ENCODE measurements at places on chromosomes 3 and 15.

GRCh38 chr15:45802140-45802539, 167.3 kb downstream of the SQOR start:
- no peak for DNase-seq

GRCh38 chr15:56528136-56528535, 63.2 kb upstream of the MNS1 start:
- no peak for DNase-seq

- DNase-seq: no peak
These were observed 349.4 kb downstream of the CLSTN2 start for GRCh38 chr3:140284372-140284771.

- peak; percentile 78 for DNase-seq
These were observed 5.3 kb upstream of the SPESP1 start for GRCh38 chr15:68924866-68925560.

GRCh38 chr3:56145410-56145809, 322.9 kb downstream of the ERC2 start:
- DNase-seq: no peak

- DNase-seq: no peak
These were observed 977.3 kb downstream of the TBL1XR1 start for GRCh38 chr3:176219970-176220369.

GRCh38 chr3:140384028-140384771, 293.7 kb upstream of the TRIM42 start:
- DNase-seq: peak; percentile 30

DNA sequence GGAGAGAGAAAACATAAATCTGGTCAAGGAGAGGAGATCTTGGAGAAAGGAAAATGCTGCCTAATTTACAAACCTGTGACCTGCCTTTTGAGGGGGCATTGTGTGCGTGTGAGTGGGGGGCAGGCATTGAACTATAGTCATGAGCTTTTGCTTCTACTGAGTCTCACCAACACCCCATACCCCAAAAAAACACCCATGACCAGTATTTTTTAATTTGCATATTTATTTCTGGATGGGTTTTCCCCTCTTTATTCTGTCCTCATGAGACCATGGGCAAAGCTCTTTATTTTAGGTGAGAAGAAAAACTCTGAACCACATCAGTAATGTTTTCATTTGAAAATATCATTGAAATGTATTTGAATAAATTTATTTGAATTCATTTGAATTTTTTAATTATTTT, 20.6 kb downstream of the CD80 start:
- DNase-seq: no peak

DNA sequence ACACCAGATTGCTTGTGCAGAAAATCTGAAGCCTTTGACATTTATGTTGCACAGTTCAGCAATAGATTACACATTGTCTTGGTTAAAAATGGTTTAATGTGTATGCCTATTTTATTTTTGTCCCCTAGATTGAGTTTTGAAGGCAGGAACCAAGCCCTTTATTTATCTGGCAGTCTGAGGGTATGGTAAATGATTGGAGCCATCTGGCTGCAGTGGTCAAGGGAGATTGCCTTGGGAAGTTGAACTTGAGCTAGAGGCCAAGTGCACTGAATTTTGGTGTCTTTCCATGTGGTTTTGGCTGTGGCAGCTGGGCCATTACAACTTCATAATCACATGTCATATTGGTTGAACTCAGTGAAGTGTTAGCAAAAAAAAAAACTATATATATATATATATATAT, 248.7 kb upstream of the C2CD4B start:
- DNase-seq: no peak

DNA sequence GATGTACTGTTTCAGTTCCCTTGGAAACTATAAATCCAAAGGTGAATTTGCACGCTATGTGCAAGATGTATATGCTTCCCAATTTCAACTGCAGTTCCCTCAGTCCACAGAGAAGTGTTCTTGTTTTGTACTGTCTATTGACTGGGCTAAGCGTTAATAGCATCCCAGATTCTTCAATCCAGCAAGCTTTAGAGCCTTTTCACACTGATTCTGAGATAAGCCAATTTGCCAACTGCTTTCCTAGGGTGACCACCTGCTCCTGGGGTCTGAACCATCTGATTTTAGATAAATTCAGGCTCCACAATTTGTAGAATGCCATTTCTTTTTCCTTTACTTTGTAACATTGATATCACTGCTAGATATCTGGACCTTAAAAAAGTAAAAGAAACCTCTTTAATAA, 340.1 kb downstream of the PTPRG start:
- no peak for DNase-seq

- DNase-seq: no peak
These were observed 45.7 kb upstream of the MYZAP start for GRCh38 chr15:57545995-57546394.

DNA sequence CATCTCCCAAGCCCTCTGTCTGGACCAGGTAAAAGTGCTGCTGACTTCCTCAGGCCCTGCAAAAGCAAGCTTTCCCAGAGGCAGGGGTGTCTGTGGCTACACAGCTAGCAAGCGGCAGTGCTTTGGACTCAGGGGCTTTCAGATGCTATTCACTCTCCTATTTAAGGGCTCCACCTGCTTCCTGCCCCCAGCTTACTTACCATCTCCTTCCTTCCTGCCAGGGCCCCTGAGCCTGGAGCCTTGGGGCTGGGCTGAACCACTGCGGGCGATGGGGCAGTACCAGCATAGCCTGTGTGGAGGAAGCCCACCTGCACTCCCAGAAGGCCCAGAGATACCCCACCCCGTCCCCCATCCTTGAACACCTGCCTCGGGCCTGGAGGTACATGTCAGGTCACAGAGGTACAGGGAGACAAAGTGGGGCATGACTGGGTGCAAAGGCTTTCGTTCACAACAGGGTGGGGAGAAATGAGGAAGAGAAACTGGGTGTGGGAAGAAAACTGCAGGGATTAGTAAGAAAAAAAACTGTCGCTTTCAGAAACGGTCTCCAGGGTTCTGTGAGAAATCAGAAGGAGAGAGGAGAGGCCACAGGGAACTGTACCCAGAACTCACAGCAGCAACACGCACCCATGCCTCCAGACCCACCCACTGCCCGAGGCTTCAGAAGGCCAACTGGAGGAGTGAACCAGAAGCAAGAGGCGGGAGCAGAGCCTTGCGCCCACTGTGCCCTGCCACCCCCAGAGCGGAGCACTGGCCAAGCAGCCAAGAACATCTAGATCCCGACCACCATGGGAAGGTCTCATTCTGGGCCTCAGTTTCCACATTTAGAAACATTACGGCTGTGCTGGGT, 49.5 kb downstream of the CCDC12 start:
- DNase-seq: peak; percentile 40

GRCh38 chr3:110069761-110070160, 732.4 kb upstream of the DPPA4 start:
- no peak for DNase-seq

DNA sequence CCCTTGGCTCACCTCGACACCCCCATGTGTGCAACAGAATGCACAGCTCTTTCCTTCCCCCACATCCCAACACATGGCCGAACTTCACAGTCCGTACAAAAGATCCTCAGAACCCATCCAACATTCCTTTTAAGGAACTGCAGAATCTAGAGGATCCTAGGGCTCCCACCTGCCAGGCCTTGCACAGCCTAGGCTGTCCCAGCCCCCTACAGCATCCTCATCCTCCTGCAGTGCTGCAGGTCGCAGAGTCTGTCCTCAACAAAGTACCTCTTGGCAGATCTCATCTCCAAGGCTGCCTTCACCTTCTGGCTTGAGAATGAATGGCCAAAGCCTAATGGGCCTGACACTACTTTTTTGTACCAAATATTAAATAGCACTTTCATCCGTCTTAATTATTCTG, 19.8 kb downstream of the PRR23E start:
- DNase-seq: no peak

- no peak for DNase-seq
These were observed 56.9 kb downstream of the CACNA1D start for GRCh38 chr3:53551324-53551723.

- DNase-seq: no peak
These were observed 62.5 kb upstream of the SKOR1 start for GRCh38 chr15:67762610-67763368.

GRCh38 chr3:58163234-58163633, 47.5 kb downstream of the DNASE1L3 start:
- DNase-seq: no peak

GRCh38 chr3:94028093-94028837, at the start of gene STX19:
Gene STX19 (minus strand): TSS chr3:94028597. CDS start chr3:94015269, 13,328 bp downstream.
- no peak for DNase-seq

DNA sequence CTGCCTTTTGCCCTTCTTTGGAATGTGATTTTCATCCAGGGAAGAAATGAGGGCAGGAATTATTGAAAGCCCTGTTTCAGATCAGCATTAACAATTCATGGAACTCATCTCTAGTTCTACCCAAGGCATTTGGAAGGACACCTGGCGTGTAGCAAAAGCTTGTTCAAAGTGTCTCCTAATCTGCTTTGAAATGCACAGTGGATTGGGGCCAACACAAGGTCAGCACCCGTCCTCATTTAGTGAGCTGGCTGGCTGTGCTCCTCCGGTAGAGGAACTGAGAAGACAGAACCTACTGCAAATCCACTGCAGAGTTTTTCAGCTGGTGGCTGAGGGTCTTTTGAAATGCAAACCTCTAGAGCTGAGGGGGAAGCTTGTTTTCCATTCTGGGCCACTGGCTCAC, 141.6 kb upstream of the STT3B start:
- DNase-seq: no peak

GRCh38 chr3:5140230-5140621, 18.1 kb downstream of the ARL8B start:
- no peak for DNase-seq

DNA sequence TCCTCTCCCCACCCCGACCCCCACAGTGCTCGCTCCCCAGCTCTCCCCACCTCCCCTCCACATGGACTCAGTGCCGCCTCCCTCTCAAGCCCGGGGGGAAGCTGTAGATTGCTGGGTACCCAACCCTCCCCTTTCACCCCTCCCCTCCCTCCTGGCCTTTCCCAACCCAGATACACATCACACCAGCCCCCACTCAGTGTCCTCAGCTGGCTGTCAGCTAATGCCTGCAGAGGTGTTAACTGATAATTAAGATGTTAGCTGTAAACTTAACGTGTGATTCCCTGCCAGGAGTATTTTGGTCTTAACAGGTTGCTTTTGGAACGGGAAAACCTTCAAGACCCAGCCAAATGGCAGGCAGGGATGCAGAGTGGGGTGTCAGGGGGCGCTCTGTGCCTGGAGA, 39.4 kb upstream of the LINGO1 start:
- no peak for DNase-seq

DNA sequence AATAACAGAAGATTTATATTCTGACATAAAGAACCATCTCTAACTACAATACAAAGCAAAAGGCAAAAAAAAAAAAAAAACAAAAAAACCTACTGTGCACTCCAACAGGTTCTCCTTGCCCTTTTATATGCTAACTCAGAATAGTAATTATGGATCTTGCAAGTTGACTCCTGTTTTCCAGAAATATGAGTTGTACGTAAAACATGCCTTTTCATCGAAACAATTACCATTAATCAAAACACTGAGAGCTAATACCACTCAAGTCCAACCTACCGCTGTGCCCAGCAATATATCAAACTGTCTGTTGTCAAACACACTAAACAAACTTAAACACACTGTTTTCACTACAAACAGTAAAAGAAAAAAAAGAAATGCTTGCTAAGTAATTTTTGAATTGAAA, 389.8 kb downstream of the TBC1D5 start:
- no peak for DNase-seq

DNA sequence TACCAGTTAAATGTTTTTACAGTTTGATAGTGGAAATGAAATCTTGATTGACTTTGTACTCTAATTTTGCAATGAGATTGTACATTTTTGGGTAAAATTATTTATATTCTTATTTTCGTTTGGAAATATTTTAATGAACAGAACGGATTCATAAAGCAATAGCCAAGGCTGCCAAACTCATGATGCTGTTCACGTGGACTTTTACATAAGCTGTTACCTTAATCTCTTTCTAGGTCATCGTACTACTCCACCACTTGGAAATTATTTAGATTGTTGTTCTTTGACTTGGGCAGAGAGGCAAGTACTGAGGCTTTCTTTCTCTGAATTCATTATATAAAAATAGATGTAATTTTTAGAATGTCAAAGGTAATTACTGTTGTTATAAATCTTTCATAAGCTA, 16.2 kb downstream of the SYNPR start:
- DNase-seq: no peak

DNA sequence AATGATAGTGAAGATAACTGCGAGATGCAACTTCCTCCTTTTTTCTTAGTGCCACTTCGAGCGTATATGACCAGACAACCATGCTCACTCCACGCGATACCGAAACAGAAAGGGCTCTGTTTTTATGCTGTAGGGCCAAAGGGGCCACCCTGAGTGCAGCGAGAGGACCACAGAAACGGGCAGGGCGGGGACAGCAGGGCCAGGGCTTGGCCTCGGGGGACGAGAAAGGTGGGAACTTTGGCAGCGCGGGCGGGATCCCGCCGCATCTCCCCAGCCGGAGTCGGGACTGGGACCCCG, 483 bp downstream of the VPS13C start:
- DNase-seq: no peak

- no peak for DNase-seq
These were observed 3.6 kb downstream of the PIAS1 start for GRCh38 chr15:68057758-68058157.
